Putamen (tissue), 1 donor: ENCODE measurements at places on chromosomes 13 and 19.
A peak's percentile ranks its signal among the peaks of the same experiment; 100 is the strongest.

DNA sequence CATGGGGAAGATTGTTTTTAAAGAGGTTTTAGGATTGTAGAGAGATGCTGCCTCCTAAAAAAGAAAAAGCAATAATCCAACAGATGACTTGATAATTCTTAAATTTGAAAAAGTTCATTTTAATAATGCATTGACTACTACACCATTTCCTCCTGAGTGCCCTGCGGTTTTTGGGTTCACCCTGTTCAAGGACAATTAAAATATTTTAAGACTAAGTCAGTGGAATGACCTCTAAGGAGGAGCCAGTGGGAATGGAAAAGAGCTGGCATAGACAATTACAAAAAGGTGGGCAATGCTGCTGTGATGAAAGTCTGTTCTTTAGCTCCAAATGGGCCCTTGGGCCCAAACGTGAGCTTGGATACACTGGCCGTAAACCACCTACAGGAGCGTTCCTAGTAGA is 217.8 kb downstream of the LHFPL6 start:
- no peak for DNase-seq

- DNase-seq = no peak
These were observed 444.8 kb downstream of the FOXO1 start for GRCh38 chr13:40221460-40222201.

DNA sequence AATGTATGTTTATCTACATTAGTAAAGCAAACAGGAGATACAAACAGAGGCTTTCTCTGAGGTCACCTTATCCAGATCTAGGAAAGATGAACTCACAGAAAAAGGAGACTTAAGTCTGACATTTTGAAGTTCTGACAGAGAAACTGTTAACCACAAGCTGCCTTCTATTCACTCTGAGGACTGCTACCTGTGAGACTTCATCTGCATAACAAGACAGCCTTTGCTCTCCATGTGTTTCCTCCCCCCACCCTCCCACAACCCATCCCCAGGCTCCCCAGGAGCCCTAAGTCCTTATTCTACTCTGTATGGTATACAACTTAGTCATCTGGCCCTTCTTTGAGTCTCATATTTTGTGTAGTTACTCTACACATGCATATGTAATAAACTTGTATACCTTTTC is 699.0 kb downstream of the FGF9 start:
- DNase-seq = no peak

DNA sequence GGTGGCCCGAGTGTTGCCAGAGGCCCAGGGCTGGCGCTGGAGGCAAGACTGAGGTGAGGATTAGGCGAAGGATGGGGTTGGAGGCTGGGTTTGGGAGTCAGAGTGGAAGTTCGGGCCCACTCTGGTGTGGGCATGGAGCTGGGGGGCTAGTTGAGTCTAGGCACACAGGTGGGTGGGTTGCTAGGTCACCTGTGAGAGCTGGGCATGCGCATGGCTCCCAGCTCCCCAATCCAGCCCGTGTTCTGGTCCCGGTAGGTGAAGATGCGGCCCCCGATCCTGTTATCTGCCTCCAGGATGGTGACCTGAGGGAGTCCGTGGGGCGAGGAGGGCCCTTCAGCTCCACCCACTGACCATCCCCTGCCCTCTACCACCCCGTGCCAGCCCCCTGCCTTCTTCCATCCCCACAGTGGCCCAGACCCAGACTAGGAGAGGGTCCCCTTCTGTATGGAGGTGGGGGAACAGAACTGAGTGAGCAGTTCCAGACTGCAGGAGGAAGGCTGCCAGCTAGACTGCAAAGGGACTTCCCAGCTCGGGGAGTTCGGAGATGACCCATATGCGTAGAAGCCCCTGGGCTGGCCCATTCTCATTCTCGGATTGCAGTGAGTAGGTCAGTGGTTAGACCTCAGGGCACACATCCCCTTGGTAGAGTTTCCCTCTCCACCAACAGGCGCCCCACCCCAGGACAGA is 1.7 kb downstream of the IL4I1 start:
- no peak for DNase-seq

DNA sequence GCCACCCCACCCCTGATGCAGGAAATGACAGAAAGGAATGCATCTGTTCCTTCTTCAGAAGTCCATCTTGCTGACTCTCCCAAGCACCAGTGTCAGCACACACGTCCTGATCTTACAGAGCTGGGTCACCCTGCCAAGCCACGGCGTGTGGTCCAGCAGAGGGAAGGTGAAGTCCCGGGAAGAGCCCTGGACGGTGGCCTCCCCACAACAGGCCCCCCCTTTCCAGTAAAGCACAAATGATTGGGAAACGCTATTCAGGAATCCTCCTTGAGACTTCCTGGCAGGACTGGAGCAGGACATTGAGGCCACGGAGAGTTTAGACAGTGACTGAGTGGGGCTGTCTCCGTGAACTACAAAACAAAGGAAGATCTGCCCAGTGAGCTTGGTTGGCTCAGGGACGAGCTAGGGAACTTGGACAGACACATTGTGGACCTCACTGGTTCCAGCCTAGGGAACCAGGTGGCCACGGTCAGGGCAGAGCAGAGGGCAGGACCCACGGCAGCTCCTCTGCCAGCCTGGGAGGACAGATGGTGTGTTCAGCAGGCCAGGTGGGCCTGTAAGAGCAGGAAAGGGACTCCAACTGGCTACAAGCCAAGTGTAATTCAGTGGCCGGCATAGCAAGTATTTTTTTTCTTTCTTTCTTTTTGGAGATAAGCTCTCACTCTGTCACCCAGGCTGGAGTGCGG is 41.7 kb downstream of the ELL start:
- no peak for DNase-seq

- DNase-seq = no peak
These were observed 2.3 kb downstream of the PPP1R15A start for GRCh38 chr19:48874303-48875135.

GRCh38 chr19:17951990-17952976 is 14.6 kb upstream of the KCNN1 start:
- DNase-seq = no peak

- no peak for DNase-seq
These were observed 238.0 kb downstream of the VWA8 start for GRCh38 chr13:41722684-41723535.

GRCh38 chr13:28532388-28533124 is 37.6 kb upstream of the FLT1 start:
- DNase-seq = peak; percentile 7

DNA sequence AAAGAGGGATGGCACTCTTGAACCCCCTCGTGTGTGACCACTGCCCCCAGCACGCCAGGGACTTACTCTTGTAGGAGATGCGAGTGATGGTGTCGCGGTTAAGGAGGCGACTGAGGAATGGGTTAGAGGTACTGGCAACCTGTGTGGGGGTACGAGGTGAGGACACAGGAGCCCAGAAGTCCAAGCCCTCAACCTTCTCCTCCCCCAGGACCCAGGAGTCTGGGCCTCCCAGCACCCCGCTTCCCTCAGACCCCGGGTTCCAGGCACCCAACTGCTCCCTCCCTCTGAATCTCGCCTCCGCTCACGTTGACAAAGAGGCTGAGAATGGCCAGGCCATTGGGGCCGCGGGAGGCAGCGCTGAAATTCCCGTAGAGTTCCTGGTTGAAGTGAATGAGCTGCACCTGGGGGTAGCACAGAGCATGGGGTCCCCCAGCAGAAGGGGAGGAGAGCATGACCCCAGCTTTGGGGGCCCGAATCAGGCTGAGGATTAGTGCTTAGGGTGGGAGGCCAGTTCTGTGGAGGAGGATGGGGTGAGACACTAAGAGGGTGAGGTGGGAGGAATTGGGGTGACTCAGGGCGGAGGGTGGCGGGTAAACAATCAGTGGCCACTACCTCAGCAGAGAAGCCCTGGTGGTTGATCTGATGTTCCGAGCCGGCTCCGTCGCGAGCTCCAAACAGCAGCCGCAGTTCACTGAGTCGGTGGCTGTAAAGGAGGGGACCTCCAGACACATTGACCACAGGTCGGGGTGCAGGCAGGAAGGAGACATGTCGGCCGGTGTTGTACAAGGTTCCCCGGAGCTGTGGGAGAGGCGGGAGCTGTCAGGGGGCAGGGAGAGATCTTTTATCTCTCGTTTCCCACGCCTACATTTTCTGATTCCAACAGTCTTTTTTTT is 2.5 kb upstream of the DBP start:
- no peak for DNase-seq

GRCh38 chr19:4691373-4691772 is 21.2 kb upstream of the MYDGF start:
- DNase-seq = no peak

- no peak for DNase-seq
These were observed 24.6 kb upstream of the F7 start for GRCh38 chr13:113080901-113081521.

DNA sequence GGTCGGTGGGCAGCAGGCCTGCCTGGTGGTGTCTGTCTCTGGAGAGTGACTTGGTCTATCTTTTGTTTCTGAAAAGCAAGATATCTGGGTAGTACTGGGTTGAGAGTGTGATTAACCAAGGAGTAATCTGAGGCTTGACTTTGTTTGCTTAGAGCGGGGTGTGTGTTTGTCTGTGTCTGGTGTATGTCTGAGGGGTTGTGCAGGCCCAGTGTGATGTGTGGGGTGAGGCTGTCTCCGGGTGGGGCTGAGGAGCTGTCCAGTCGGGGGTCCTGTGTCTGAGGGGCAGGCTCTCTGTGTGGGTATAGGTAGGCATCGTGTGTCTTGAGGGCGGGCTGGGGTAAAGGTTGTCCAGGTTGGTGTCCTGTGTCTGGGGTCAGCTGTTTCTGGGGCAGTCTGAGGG is 11.1 kb upstream of the TIMM50 start:
- DNase-seq = no peak

GRCh38 chr13:110216398-110217041 is 90.4 kb downstream of the COL4A1 start:
- DNase-seq = no peak

GRCh38 chr13:101967216-101967615 is 434.6 kb downstream of the FGF14 start:
- no peak for DNase-seq

- no peak for DNase-seq
These were observed 473 bp downstream of the KLK4 start for GRCh38 chr19:50910722-50911121.

- DNase-seq = no peak
These were observed 72.9 kb upstream of the TEX29 start for GRCh38 chr13:111247552-111247951.

DNA sequence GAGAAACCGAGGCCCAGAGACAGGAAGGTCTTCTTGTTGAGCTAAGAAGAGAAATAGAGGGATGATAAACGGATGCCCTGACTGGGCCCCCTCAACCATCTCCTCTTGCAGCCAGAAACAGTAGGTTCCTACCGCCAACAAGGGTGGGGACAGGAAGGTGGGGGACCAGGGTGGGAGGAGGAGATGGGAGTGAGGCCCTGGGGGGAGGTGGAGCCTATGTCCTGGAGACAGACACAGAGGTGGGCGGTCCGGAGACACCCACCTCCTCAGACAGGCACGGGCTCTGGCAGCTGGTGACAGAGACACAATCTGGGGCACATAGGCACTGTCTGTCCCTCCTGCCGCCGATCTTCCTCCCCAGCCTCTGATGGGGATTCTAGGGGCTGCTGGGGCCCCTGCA is 16.9 kb downstream of the GADD45B start:
- DNase-seq = no peak

GRCh38 chr19:46755853-46756543 is 9.7 kb upstream of the STRN4 start:
- no peak for DNase-seq

DNA sequence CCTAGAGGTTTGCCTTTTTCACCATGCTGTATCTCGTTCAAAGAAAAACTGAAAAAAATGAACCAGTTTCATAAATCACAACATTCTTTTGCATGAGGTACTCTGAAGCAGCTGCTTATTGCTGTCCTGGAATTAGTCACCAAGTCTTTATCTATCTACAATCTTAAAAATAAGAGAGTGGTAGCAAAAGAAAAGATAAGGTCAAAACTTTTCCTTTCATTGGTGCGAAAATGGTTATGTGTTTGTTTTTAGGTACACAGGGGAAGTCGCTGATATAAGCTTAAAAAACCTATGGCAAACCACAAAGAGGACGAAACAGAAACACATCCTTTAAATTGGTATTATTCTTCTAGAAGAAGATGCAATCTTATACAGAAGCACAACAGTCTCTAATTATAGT is 20.7 kb downstream of the OBI1 start:
- DNase-seq = no peak
